ENCODE measurements at places on chromosomes 1 and 21.
A peak's percentile ranks its signal among the peaks of the same experiment; 100 is the strongest.

- DNase-seq, result no peak
- H3K36me3 ChIP-seq, result no peaks in the 10 kb centered on the region
- H3K27ac ChIP-seq, result no peak within 1 kb of the TSS
- no peaks in the 10 kb centered on the region for H3K4me1 ChIP-seq
Observed at GRCh38 chr21:44592446-44593311, at the start of gene KRTAP10-6. KRTAP10-6 (minus strand) TSS chr21:44592505; CDS start chr21:44592484, 21 bp downstream.

- DNase-seq, result no peak
- H3K27ac ChIP-seq, result no peak overlapping the region
- no peak overlapping the region for H3K4me3 ChIP-seq
- H3K36me3 ChIP-seq, result no peaks in the 10 kb centered on the region
- no peaks in the 10 kb centered on the region for H3K27me3 ChIP-seq
Observed at GRCh38 chr1:218829097-218829496, 344.6 kb upstream of the LYPLAL1 start.

DNA sequence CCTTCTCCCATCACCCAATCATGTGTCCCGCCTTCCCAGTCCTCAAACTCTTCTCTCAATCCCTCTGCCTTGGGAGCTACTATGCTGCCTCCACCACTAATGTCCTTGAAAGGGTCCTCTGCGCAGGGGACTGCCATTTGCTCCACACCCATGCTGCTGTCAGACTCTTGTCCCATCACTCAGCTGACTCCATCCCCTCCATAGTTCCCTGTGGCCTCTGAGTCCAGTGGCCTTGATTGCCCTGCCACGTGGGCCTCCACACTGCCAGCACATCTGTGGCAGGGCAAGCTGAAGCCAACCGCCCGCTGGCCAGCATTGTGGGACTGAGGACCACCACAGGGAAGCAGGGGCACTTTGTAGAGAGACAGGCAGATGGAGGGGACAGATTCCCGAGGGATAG lies 1.3 kb upstream of the TNNT2 start:
- H3K27ac ChIP-seq, result no peak overlapping the region
- peaks cover 5% of the 10 kb centered on the region for H3K27me3 ChIP-seq
- peaks cover 5% of the 10 kb centered on the region for H3K4me1 ChIP-seq
- H3K4me3 ChIP-seq, result no peak overlapping the region
- no peak for DNase-seq
- peaks cover 12% of the 10 kb centered on the region for H3K36me3 ChIP-seq

DNA sequence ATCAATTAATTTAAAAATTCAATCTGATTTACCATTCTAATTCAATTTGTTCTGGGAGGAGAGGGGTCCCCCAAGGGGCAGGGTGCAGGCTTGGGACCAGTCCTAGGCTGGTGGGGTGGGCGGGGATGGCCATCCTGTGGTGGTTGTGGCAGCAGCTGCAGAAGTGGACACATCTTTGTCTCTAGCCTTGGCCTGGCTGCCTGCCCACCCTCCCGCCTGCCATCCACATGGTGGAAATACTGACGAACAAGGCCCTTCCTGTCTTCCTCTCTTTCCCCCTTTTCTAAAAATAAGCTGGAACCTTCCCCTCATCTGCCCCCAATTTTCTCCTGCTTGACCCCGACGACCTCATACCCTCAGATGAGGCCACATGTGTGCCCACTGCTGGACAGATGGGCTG lies 130.9 kb downstream of the FOXD2 start:
- no peaks in the 10 kb centered on the region for H3K27me3 ChIP-seq
- H3K4me3 ChIP-seq, result no peak overlapping the region
- peak overlapping the region; percentile 75 for H3K27ac ChIP-seq
- H3K36me3 ChIP-seq, result no peaks in the 10 kb centered on the region
- no peak for DNase-seq

DNA sequence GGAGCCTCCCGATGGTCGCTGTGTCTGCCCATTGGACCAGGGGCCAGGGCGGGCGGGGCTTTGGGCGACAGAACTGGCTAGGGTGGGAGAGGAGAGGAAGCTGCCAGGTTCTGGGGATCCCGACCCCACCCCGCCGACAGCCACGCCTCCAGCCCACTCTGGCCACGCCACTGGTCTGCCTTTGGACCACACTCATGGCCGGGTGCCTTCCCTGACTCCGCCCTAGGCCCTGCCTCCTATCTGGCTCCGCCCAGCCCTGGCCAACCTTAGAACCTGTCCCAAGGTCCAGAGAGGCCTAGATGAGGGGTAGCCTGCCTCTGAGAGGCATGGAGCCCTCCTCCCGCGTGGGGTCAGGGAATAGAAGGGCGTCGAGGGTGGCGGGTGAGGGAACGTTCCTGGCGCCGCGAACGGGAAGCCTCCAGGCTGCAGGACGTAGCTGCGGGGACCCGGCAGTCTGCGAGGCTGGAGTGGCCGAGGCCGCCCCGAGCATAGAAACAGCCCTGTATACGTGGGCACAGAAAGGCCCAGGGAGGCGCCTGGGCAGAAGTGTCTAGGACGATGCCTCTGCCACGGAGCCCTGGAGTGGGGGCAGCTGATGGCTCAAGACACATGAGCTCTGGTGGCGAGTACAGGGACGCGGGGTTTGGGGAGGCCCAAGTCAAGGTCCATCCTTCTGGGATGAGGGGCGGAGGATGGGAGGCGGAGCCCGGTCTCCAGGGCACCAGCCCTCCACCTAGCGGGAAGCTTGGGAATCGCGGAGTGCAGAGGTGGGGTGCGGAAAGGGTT lies 11.5 kb upstream of the COL16A1 start:
- H3K27me3 ChIP-seq, result no peaks in the 10 kb centered on the region
- no peaks in the 10 kb centered on the region for H3K36me3 ChIP-seq
- H3K4me1 ChIP-seq, result peaks cover 28% of the 10 kb centered on the region
- H3K27ac ChIP-seq, result no peak overlapping the region

GRCh38 chr1:179815641-179816040 lies 62.0 kb downstream of the TOR1AIP2 start:
- H3K27me3 ChIP-seq, result no peaks in the 10 kb centered on the region
- peak overlapping the region; percentile 28 for H3K4me3 ChIP-seq
- no peak overlapping the region for H3K27ac ChIP-seq
- H3K36me3 ChIP-seq, result no peaks in the 10 kb centered on the region
- no peak for DNase-seq

- no peaks in the 10 kb centered on the region for H3K27me3 ChIP-seq
- DNase-seq, result no peak
- H3K4me1 ChIP-seq, result no peaks in the 10 kb centered on the region
- no peak overlapping the region for H3K4me3 ChIP-seq
Observed at GRCh38 chr1:41963636-41964035, 44.9 kb upstream of the HIVEP3 start.

- no peak overlapping the region for H3K27ac ChIP-seq
- no peak for DNase-seq
- H3K27me3 ChIP-seq, result no peaks in the 10 kb centered on the region
Observed at GRCh38 chr1:212738330-212738729, 38.7 kb upstream of the BATF3 start.

DNA sequence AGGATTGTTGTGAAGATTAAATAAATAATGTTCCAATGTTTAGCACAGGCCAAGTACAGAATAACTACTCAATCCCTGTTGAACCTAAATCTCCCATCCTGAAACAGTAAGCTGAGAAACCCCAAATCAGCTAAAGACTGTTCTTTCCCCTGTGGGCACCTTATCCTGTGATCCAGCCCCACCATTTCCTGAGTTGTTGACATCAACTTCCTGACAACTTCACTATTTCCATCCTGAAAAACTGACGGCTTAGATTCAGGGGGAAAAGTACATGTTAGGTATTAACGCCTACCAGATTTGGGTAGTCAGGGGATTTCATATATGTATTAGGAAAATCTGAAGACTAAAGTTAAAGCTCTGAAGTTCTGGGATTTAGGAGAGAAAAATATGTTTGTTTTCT lies 51.7 kb upstream of the PALMD start:
- no peak for DNase-seq
- H3K4me3 ChIP-seq, result no peak overlapping the region
- no peaks in the 10 kb centered on the region for H3K27me3 ChIP-seq
- no peak overlapping the region for H3K27ac ChIP-seq
- no peaks in the 10 kb centered on the region for H3K36me3 ChIP-seq
- peaks cover 9% of the 10 kb centered on the region for H3K4me1 ChIP-seq

GRCh38 chr21:35048706-35049617 lies at the start of gene RUNX1:
RUNX1 (minus strand) TSS chr21:35049302.
- peaks cover 34% of the 10 kb centered on the region for H3K4me1 ChIP-seq
- no peaks in the 10 kb centered on the region for H3K27me3 ChIP-seq
- peak within 1 kb of the TSS; percentile 93 for H3K27ac ChIP-seq
- H3K36me3 ChIP-seq, result no peaks in the 10 kb centered on the region
- DNase-seq, result no peak
- no peak within 1 kb of the TSS for H3K4me3 ChIP-seq

DNA sequence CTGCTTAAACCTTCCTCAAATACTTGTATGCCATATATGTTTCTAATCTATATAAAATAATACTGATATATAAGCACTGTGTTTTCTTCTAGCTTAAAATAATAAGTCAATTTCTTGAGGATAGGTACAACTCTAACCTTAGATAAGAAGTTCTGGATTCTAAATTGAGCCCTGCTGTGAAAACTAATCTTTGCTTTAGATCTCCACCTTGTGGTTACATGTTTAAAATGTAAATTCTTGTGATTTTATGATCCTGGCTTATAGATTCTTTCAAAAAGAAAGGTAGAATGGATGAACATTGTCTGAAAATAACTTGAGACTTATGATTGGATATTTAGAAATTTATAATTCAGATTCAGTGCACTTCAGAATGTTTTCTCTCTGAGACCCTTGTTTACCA lies 38.9 kb upstream of the HMCN1 start:
- no peak overlapping the region for H3K27ac ChIP-seq
- H3K27me3 ChIP-seq, result no peaks in the 10 kb centered on the region
- H3K36me3 ChIP-seq, result no peaks in the 10 kb centered on the region
- H3K4me1 ChIP-seq, result no peaks in the 10 kb centered on the region
- no peak overlapping the region for H3K4me3 ChIP-seq

GRCh38 chr21:25296252-25296651 lies 311.0 kb downstream of the MRPL39 start:
- no peaks in the 10 kb centered on the region for H3K27me3 ChIP-seq
- no peaks in the 10 kb centered on the region for H3K4me1 ChIP-seq
- H3K27ac ChIP-seq, result no peak overlapping the region
- no peak overlapping the region for H3K4me3 ChIP-seq
- DNase-seq, result no peak

- H3K4me3 ChIP-seq, result no peak overlapping the region
- H3K27me3 ChIP-seq, result no peaks in the 10 kb centered on the region
- no peaks in the 10 kb centered on the region for H3K4me1 ChIP-seq
- H3K36me3 ChIP-seq, result no peaks in the 10 kb centered on the region
Observed at GRCh38 chr1:229249854-229250644, 20.9 kb upstream of the RAB4A start.
